ENCODE measurements at places on chromosomes 11 and 22. TPM values are rescaled to one million over a fixed set of nuclear protein-coding genes. Genes with fewer than 3 reads are reported as not detected.

DGKZ gene
- polyA plus RNA-seq: 53.9 TPM

OR5D13 gene
- not detected for polyA plus RNA-seq

GRCh38 chr11:118353084-118353710 lies 6.2 kb upstream of the UBE4A start:
- peak; percentile 39 for DNase-seq
- H3K4me1 ChIP-seq: no peaks in the 10 kb centered on the region
- no peaks in the 10 kb centered on the region for H3K36me3 ChIP-seq
- peaks cover 5% of the 10 kb centered on the region for H3K27me3 ChIP-seq

GRCh38 chr22:47193606-47194329 lies 431.3 kb downstream of the TBC1D22A start:
- peaks cover 7% of the 10 kb centered on the region for H3K4me1 ChIP-seq
- H3K36me3 ChIP-seq: no peaks in the 10 kb centered on the region
- H3K4me3 ChIP-seq: no peak overlapping the region
- peaks cover 7% of the 10 kb centered on the region for H3K27me3 ChIP-seq
- H3K27ac ChIP-seq: no peak overlapping the region
- DNase-seq: no peak

GRCh38 chr11:103624708-103625623 lies 411.5 kb upstream of the DDI1 start:
- no peaks in the 10 kb centered on the region for H3K36me3 ChIP-seq
- H3K4me3 ChIP-seq: no peak overlapping the region
- H3K27me3 ChIP-seq: no peaks in the 10 kb centered on the region
- H3K4me1 ChIP-seq: no peaks in the 10 kb centered on the region

GRCh38 chr11:108522318-108522717 lies 24.1 kb upstream of the POGLUT3 start:
- no peaks in the 10 kb centered on the region for H3K4me1 ChIP-seq
- H3K36me3 ChIP-seq: no peaks in the 10 kb centered on the region
- H3K4me3 ChIP-seq: no peak overlapping the region
- H3K27me3 ChIP-seq: no peaks in the 10 kb centered on the region
- no peak overlapping the region for H3K27ac ChIP-seq
- no peak for DNase-seq
